ENCODE measurements at places on chromosomes 3 and 15.

GRCh38 chr15:100863796-100864267 lies 15.8 kb upstream of the ALDH1A3 start:
- DNase-seq = no peak

DNA sequence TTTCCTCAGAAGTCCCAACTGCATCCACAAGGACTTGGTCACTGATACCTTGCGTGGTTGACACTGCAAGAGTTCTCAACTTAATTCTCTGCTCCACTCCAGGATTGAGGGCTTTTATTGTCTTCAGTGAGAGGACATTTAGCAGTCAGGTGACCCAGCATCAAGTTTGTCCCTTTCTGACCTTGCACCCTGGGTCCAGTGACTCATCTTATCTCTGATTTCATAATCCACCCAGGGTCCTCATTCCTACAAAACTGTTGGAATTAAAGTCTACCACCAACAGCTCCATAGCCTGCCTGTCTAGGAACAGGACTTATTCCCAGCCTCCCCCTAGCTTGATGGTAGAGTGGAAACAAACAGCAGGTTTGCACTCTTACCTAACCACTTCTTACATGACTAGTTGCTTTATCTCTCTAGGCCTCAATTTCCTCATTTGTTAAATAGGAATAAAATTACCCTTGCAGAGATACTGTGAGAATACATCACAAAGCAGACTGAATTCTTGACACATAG lies 151.3 kb upstream of the LPP start:
- DNase-seq = no peak

GRCh38 chr3:168213920-168214319 lies 118.2 kb upstream of the GOLIM4 start:
- no peak for DNase-seq

DNA sequence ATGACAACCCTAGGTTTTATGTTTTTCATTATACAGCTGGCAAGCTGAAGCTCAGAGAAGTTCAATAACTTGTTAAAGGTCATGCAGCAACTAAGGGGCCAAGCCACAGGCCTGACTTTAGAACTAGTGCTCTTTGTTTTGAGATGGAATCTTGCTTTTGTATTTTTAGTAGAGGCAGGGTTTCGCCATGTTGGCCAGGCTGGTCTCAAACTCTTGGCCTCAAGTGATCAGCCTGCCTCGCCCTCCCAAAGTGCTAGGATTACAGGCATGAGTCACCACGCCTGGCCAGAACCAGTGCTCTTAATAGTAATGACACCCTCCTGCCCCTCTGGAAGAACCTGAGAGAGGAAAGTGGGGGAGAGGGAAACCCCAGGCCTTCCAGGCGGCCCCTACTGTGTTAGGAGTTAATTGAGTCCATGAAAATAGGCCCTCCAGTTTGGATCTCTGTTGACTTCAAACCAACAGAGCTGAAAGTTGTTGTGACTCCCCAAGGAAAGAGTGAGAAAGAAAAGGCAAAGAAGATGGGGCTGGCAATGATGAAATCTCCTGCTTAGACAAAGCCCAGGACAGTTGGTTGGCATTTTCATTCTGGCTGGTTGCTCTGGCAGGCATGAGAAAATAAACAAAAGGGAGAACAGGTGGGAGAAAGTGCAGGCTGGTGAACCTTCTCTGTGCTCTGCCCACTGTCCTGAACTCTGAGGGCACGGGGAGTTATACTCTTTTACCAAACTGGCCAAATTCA lies 3.6 kb upstream of the PRRT3 start:
- DNase-seq = no peak

DNA sequence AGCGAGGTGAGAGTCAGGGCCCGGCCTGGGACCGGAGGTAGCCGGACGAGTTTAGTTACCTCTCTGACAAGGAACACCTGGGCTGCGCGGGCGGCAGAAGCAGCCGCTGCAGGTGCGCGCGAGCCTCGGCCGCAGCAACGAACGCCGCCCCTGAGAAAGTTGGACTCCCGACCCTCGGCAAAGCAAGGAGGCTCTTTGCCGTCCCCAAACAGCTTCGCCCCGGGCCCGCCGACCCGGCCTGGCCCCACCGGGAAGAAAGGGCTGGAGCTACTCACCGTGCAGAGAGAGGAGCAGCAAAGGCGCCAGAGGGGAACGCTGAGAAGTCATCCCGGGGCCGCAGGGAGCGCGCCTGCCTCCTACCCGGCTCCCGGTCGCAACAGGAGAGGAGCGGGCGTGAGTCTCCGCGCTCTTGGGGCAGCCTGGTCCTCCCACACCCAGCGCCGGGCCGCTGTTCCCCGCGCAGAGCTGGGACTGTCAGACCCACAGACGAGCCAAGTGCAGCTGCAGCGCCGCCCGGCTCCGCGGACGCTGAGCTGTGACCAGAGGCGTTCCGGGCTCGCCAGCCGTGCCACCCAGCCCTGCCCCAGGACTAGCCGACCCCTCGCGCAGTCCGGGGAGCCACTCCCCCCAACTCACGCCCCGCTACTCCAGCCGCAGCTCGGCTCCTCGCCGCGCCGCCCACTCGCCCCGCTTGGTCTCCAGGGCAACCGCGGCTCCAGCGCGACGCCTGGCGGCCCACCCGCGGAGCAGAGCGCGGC lies at the start of gene IGSF11:
Gene IGSF11 (minus strand): TSS at position 591 of the 758 bp plus-strand sequence. CDS start 264 bp downstream, at position 327.
- peak; percentile 71 for DNase-seq

- DNase-seq = no peak
These were observed 256.4 kb downstream of the NR2F2 start for GRCh38 chr15:96586901-96587300.

Measured in activated CD8-positive, alpha-beta T cell treated with anti-CD3 and anti-CD28 coated beads for 36 hours (primary cell).